ENCODE measurements at places on chromosomes 2 and 18.

DNA sequence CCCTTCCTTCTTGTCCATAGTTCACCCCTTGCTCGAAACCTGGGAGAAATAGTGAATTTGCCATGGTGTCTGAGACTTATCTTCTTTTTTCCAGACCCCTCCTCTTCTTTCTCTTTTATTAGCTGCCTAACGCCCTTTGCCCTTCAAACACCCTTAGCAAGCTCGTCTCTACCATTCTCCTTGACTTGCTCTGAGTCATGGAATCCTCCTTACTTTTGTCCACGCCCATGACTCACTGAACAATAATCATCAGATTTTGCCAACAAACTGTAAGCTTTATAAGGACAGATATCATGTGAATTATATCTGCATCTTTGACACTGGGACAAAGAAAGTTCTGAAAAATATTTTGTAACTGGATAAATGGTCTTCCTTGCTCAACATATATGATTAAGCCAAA lies 67.1 kb upstream of the CNTNAP5 start:
- DNase-seq, result no peak

DNA sequence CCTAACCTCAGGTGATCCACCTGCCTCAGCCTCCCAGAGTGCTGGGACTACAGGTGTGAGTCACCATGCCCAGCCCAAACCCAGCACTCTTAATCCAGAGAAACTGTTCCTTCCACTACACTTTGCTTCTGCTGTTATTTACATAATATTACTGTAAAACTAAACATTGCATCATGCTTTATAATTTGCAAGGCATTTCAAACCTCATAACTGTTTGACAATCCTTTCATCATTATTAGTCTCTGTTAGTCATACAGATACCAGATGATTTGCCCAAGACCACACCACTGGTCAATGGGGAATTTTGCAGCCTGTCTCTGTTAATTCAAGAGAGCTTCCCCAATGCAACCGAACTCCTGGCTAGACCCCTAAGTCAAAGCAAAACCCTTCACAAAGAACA lies 338.3 kb downstream of the ALK start:
- DNase-seq, result peak; percentile 37

- no peak for DNase-seq
Measured at GRCh38 chr2:23200787-23201114, 184.2 kb upstream of the KLHL29 start.

DNA sequence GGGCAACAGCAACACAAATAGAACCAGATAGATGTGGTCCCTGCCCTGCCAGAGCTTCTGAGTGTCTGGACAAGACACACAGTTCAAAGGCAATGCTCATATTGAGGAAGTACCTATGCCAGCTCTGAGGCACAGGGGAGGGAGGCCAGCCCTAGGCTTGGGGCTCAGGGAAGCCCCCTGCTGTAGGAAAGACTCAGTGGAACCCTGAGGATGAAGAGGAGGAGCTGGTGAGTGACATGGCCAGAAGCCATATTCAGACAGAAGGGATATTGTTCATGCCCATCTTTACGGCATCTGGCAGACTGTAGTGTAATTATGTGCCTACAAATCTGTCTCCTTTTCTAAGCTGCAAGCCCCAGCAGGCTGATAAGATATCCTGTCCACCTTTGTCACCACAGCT lies 8.8 kb downstream of the SIGLEC15 start:
- no peak for DNase-seq

DNA sequence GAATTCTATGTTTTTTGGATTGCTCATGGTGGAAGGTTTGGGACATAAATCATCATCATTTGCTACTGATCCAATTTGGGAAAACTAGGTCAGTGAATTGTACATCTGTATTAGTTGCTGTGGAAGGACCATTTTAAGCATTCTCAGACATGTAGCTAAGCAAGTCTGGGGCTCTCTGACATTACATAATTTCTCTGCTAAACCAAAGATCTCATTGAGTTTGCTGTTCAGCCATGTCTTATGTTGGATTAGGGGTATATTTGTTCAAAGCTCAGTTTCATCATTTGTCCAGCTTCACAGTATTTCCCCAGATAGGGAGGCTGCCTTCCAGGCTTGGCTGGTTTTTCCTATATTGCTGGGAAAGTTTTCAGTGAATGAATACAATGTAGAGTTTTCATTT lies 399.7 kb downstream of the MTX2 start:
- DNase-seq, result no peak

- peak; percentile 51 for DNase-seq
Measured at GRCh38 chr2:108607706-108608301, 73.5 kb downstream of the LIMS1 start.

Measured in fibroblast of mammary gland (primary cell).